Ecto neural progenitor cell (in vitro differentiated cells): ENCODE measurements at places on chromosomes 13 and 19.

- DNase-seq, result no peak
Measured at GRCh38 chr13:80259159-80259558, 81.8 kb downstream of the SPRY2 start.

DNA sequence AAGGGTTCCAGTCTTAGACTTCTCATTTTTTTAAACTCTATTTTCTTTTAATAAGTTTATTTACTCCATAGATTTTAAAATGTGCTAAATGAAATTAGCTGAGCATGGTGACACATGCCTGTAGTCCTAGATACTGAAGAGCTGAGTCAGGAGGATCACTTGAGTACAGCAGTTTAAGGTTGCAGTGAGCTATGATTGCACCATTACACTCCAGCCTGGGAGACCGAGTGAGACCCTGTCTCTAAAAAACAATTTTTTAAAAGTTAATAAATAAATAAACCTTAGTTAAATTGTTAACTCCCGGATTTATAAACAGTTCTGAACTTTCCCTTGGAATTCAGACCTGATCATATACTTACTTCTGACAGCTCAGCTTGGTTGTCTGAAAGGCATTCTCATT is 32.5 kb downstream of the PCDH20 start:
- DNase-seq, result no peak

DNA sequence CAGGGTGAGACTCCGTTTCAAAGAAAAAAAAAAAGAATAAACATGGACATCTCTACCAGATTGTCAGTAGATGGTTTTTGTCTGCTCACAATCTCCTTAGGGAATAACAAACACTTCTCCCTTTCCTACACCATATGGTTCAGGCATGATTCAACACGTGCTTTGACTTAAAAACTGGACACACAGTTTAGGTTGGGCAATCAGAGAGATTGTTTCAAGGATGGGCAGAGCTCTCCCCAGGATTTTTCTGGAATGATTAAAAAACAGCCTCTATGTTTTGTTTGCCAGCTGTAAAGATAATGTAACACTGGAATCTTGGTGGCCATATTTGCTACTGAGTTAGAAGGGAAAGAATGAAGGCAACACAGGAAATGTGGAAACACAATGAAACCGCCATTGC is 150.1 kb upstream of the TSC22D1 start:
- DNase-seq, result no peak

- DNase-seq, result no peak
Measured at GRCh38 chr13:41419206-41419605, 38.1 kb upstream of the RGCC start.

DNA sequence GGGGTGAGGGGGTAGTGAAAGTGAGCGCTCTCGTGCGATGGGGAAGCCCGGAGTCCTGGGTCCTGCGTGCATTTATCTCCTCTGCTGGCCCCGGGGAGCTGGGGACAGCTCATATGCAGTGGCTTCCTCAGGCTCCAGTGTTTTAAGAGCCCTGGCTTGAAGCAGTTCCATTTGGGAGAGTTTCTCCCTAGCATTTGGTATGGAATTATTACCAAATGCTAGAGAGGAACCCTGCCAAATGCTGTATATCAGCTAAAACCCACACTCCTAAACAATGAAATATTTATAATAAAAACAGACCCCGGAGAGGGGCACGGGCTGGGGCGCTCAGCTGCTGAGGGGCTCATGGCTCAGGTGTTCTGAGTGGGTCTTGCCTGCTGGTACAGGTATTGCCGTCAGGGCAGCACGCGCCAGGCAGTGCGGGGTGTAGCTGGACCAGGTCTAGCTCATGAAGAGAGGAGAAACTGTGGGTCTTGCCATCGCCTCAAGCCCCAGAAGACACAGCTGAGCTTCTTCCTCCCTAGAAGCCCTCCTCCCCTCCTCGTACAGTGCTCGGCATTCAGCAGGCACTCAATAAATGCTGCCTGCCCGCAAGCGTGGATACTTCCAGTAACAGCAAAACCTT is 163.6 kb upstream of the ZNF536 start:
- peak; percentile 30 for DNase-seq

DNA sequence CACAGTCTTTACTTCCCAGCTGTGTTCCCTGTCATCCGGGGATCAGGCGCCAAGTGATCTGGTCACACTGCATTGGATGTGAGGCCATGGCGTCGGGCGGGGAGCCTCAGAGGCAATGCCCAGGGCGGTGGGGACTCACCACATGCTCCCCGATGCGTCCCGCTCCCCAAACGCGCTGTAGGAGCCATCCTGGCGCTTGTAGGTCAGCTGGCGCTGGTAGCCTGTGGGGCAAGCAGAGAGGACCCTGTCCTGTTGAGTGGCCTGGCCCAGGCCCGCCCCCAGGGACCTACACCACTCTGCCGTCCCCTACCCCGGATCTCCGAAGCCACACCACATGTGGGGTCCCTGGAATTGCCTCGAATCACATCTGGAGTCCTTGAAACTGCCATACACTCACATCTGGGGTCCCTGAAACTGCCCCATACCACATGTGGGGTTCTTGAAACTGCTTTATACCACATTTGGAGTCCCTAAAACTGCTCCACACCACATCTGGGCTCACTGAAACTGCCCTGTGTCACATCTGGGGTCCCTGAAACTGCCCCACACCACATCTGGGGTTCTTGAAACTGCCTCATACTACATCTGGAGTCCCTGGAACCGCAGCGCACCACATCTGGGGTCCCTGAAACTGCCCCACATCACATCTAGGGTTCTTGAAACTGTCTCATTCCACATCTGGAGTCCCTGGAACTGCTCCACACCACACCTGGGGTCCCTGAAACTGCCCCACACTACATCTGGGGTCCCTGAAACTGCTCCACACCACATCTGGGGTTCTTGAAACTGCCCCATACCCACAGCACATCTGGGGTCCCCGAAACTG is 33.2 kb downstream of the F2RL3 start:
- DNase-seq, result no peak
